ENCODE measurements at places on chromosomes 12 and 14.

GRCh38 chr14:69315301-69315700, 55.3 kb downstream of the GALNT16 start:
- no peak for DNase-seq

DNA sequence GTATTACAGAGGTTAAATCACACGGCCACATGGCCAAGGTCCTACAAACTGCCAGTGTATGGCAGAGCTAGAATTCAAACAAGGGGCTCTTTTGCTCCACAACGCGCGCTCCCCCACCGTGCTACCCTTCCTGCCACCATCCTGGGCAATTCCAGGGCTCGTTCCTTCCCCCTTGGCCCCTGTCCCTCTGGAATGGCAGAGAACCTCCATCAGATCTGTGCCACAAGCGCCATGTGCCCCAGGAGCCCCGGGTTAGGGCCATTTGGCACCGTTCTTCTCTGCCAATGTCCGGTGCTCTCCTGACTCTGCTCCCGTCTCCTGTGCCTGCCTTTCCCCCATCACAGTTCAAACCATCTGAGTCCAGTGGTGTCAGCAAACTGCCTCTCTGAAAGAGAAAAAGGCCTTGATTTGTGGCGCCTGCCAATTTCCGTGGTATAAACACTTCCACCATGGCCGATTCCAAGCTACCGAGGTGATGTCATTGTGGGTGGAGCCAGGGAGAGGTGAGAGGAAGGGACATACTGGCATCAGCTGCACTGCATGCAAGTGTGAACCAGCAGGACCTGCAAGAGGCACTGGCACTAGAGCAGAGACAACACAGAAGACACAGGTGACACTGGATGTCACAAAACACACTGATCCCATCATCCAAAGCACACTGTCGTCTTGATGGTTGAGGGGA, 163.1 kb downstream of the CALM1 start:
- no peak for DNase-seq

DNA sequence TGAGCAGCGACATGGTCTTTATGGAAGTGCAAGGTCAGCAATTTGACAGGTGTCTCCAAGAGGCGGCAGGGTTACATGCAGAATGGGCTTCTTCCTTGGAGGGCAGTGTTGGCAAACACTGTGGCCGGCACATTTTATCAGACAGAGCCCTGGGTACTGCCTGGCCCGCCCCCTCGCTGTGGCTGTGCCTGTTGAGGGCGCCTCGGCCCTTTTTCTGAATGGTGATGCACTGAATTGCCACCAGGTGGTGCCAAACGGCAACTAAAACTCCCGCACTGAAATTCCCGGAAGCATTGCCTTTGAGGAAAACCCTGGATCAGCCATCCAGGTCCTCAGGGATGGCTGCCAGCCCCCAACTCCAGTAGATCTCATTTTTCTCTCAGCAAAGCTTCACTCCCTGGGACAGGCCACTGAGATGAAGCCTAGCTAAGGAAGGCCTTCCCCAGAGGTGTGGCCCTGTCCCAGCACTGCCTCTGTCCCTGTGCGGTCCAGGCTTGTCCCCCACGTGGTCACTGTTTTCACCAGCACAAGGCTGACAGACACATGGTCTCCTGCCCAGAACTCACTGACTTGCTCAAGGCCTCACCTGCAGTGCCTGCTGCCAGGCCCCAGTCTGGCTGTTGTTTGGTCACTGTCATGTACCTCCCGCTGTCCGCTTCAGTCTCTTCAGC, 73.6 kb downstream of the TESC start:
- no peak for DNase-seq

DNA sequence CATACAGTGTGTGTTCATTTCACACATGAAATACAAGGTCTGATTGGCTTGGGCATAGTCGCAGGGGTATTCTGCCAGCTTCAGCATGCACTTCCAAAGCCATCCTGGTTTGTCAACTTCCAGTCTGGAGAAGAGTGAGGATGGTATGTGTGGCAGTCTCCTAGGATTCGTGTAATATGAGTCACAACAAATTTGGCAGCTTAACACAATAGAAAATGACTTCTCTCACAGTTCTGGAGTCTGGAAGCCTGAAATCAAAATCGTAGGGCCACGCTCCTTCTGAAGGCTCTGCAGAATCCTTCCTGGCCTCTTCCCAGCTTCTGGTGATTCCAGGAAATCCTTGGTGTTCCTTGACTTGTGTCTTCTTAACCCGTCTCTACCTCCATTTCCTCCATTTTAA, 167.5 kb downstream of the PPM1H start:
- DNase-seq = no peak

DNA sequence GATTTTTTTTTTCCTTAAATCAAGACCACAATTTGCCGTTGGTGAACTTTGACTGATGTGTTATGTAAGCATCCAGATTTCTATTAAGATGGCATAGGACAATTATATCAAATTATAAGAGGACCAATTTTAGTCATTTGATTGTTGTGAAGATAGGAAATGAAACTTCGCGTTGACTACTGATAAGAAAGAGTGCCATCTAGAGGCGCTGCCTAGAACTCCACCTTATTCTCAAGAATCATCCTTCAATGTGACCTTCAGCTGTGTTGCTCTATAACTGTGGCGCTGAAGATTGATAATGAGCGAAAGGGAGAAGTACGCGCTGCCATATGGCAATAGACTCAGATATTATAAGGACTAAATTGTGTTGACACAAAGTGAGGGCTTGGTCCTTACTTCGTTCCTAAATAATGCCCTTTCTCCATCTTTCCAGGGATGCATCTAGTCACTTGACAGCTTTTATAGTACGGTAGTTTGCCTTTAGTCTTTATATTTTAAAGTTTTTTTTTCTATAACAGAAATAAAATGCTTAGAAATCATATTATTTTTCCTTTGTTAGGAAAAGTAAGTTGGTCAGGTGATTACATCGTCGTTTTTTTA, 350.8 kb upstream of the STXBP6 start:
- no peak for DNase-seq

- no peak for DNase-seq
Observed at GRCh38 chr12:14913381-14913781, 25.0 kb downstream of the ERP27 start.

- DNase-seq = no peak
Observed at GRCh38 chr12:105920161-105920684, 218.5 kb downstream of the NUAK1 start.

DNA sequence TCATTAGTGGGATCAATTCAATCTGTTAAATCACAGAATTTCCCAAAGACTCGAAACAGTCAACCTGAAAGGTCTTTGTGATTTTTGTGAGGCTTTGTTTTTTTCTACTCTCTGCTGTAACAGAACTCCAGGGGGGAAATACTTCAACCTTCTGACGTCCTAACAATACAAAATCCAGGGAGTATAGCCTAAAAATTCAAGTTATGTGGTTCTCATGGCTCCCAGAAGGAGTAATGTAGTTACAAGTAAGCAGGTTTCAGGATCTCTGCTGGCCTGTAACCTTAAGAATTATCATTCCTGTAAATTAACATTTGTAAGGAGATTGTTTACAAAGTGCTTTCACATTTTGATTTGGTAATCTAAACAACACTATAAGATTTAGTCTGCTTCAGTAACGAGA, 39.9 kb downstream of the VEZT start:
- no peak for DNase-seq

- DNase-seq = no peak
Observed at GRCh38 chr12:42482041-42482747, 107.4 kb downstream of the PRICKLE1 start.

- DNase-seq = no peak
Observed at GRCh38 chr14:99006276-99006675, 265.7 kb downstream of the BCL11B start.

DNA sequence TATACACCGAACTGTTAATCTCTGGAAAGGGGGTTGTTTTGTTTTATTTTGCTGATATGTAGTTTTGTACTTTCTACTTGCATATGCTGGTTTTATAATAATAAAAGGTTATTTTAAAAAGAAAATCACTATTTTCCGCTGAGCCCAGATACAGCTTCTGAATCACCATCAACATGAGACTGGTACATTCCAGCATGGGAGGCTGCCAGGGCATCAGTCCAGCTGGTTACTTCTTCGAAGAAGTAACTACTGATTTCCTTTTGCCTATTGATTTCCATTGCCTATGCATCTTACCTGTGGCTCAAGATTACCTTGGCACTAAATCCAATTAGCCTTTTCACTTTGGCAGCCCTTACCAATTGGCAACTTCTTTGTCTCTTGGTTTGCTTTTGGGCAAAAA, 11.7 kb upstream of the OSBPL8 start:
- DNase-seq = no peak

- peak; percentile 17 for DNase-seq
Observed at GRCh38 chr12:51318846-51319599, 5.0 kb downstream of the BIN2 start.

GRCh38 chr14:58738189-58738836, 100.6 kb downstream of the DACT1 start:
- no peak for DNase-seq

- no peak for DNase-seq
Observed at GRCh38 chr14:104202259-104203070, 64.1 kb downstream of the KIF26A start.

GRCh38 chr12:53151039-53151438, 29.5 kb upstream of the ZNF740 start:
- no peak for DNase-seq

Data from activated CD4-positive, alpha-beta T cell treated with anti-CD3 and anti-CD28 coated beads for 1 hour (primary cell).